ENCODE measurements at places on chromosomes 16 and 17. TPM values are rescaled to one million over a fixed set of nuclear protein-coding genes. Genes with fewer than 3 reads are reported as not detected.
A peak's percentile ranks its signal among the peaks of the same experiment; 100 is the strongest.

Gene CD300H
- total RNA-seq = not detected

Gene TMC7
- total RNA-seq = not detected

Gene PRSS21
- total RNA-seq = 4.7 TPM

Gene CFAP97D1
- not detected for total RNA-seq

Gene FN3KRP
- 40.5 TPM for total RNA-seq

Gene PRR35
- total RNA-seq = not detected

DNA sequence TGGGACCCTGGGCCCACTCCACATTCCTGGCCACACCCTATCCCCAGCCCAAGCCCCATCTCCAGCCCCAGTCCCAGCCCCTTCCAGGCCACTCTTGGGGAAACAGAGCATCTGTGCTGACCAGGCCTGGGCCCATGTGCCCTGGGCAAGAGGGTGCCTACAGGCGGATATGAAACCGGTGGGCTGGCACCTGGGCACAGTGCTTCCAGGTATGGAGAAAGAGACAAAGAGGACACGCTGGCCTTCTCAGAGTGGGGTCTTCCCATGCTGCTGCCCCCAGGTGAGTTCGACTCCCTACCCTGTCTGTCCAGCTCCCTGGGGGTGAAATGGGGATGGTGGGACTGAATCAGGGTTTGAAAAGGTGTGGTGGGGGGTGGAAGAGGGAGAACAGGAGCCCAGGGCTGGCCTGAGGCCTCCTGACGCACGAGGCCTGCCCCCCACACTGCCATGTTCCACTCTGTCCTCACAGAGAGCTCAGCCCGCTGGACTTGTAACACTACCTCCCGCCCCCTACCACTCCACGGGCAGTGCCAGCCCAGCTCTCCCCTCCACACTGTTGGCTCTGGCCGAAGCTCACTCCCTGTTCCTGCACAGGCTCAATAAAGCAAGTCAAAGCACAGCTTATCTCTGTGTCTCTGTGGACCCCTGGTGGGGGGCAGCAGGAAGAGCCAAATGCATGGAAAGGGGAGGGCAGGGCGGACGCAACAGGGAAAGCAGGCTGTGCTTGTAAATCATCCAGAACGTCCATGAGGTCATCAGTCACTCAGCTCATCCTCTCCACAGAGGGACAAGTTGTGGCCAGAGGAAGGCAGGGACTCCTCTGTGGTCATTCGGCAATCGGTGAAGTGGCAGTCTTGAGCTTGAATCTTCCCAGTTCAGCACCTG, 71.1 kb upstream of the TMEM97 start:
- no peak overlapping the region for H3K4me3 ChIP-seq
- H3K36me3 ChIP-seq = no peaks in the 10 kb centered on the region
- peaks cover 4% of the 10 kb centered on the region for H3K27me3 ChIP-seq
- H3K27ac ChIP-seq = no peak overlapping the region
- peaks cover 8% of the 10 kb centered on the region for H3K4me1 ChIP-seq

- H3K4me1 ChIP-seq = peaks cover 8% of the 10 kb centered on the region
- DNase-seq = no peak
- H3K27ac ChIP-seq = no peak overlapping the region
- no peak overlapping the region for H3K4me3 ChIP-seq
- peaks cover 6% of the 10 kb centered on the region for H3K36me3 ChIP-seq
- H3K27me3 ChIP-seq = no peaks in the 10 kb centered on the region
Measured at GRCh38 chr17:28112181-28112580, 69.7 kb downstream of the NLK start.

DNA sequence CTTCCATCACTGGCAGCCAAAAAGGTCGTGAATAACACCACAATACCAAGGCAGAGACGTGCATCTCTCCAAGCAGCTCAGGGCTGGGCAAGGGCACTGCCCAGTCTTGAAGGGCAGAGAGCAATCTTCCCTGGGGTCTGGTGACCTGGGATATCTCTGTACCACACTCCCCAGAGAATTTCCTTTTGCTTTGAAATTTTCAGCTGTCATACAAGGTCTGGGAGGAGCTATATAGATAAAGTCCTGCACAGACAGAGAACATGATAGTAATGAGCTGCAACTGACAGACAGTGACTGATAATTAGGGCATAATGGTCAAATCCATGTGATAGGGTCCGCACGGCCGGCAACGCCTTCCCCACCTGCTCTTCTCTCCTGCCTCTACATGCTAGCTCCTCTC, 68.2 kb downstream of the DYNLRB2 start:
- H3K4me1 ChIP-seq = peaks cover 9% of the 10 kb centered on the region
- no peak overlapping the region for H3K27ac ChIP-seq
- H3K4me3 ChIP-seq = no peak overlapping the region

DNA sequence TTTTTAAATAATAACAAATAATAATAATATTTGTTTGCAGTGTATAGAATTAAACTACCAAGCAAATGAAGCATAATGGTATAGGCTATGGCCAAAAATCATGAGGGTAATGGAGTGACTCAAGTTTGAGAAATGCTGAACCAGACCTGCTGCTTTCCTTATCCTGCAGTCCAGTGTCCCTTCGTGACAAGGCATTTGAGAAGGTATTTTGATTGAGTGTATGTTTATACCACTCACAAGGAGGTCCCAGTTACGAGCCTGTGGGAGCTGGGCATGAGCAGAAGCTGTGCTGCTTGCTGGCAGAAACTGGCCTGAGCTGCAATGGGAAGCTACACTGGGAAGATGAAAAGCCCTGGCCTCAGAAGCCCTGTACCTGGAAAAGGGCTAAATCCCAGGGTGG, 50.3 kb downstream of the GNAO1 start:
- H3K4me3 ChIP-seq = no peak overlapping the region
- H3K36me3 ChIP-seq = no peaks in the 10 kb centered on the region
- H3K4me1 ChIP-seq = no peaks in the 10 kb centered on the region
- no peak overlapping the region for H3K27ac ChIP-seq

DNA sequence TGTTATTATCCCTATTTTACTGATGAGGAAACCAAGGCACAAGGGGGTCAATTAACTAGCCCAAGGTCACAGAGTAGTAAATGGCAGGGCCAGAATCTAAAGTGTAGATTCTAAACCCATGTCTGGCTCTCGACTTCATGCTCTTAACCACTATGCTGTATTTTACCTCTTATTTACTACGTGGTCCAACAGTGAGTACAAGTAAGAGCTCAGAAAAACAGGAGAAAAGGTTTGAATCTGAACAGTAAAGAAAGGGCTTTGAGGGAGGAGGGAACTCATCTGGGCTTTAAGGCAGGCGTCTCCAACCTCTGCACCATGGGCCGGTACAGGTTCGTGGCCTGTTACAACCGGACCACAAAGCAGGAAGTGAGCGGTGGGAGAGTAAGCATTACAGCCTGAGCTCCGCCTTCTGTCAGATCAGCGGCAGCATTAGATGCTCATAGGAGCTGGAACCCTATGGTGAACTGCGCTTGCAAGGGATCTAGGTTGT, 62.9 kb downstream of the SMURF2 start:
- no peaks in the 10 kb centered on the region for H3K27me3 ChIP-seq
- peak overlapping the region; percentile 61 for H3K4me3 ChIP-seq
- H3K4me1 ChIP-seq = peaks cover 26% of the 10 kb centered on the region
- H3K27ac ChIP-seq = peak overlapping the region; percentile 74
- DNase-seq = peak; percentile 78

- H3K27ac ChIP-seq = no peak overlapping the region
- H3K4me3 ChIP-seq = no peak overlapping the region
- no peaks in the 10 kb centered on the region for H3K27me3 ChIP-seq
- peaks cover 7% of the 10 kb centered on the region for H3K4me1 ChIP-seq
Measured at GRCh38 chr16:78137782-78138616, 38.5 kb downstream of the WWOX start.

DNA sequence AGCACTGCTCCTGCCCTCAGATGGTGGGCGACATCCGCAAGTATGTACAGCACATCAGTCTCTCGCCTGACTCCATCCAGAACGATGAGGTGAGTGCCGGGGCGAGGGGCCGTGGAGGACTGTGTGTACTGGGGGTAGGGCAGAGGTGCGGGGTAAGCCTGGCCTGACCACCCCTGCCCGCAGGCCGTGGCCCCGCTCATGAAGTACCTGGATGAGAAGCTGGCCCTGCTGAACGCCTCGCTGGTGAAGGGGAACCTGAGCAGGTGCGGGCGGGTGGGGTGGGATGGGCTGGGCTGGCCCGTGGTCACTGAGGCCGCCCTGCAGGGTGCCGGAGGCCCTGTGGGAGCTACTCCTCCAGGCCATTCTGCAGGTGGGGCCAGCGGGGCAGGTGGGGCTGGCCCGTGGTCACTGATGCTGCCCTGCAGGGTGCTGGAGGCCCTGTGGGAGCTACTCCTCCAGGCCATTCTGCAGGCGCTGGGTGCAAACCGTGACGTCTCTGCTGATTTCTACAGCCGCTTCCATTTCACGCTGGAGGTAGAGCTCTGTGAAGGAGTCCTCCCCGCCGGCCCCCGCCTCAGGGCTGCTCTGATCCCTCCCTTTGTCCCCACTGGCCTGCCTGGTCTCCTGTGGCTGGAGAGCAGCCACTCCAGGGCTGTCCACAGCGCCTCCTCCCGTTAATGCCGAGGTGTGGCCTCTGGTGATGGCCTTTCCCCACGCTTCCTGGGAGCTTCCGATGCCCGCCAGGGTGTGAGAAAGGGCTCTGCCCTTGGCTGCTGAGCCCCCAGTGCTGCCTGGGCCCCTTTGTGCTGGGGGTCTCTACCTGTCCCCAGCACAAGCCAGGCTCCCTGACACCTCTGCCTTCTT, 5.0 kb downstream of the TSR3 start:
- peaks cover 28% of the 10 kb centered on the region for H3K4me1 ChIP-seq
- H3K36me3 ChIP-seq = peaks cover 2% of the 10 kb centered on the region
- no peaks in the 10 kb centered on the region for H3K27me3 ChIP-seq
- H3K27ac ChIP-seq = no peak overlapping the region

GRCh38 chr16:15765880-15766279, 90.9 kb downstream of the MYH11 start:
- H3K36me3 ChIP-seq = no peaks in the 10 kb centered on the region
- H3K27ac ChIP-seq = no peak overlapping the region
- no peak overlapping the region for H3K4me3 ChIP-seq
- H3K27me3 ChIP-seq = peaks cover 14% of the 10 kb centered on the region
- peak; percentile 31 for DNase-seq
- no peaks in the 10 kb centered on the region for H3K4me1 ChIP-seq

GRCh38 chr17:34113089-34113488, 142.0 kb upstream of the CCL2 start:
- no peak for DNase-seq
- H3K4me1 ChIP-seq = no peaks in the 10 kb centered on the region
- H3K27me3 ChIP-seq = peaks cover 18% of the 10 kb centered on the region

GRCh38 chr17:1511756-1512321, 4.6 kb downstream of the INPP5K start:
- no peaks in the 10 kb centered on the region for H3K27me3 ChIP-seq
- no peak for DNase-seq
- H3K4me1 ChIP-seq = peaks cover 17% of the 10 kb centered on the region

- peaks cover 24% of the 10 kb centered on the region for H3K36me3 ChIP-seq
- no peaks in the 10 kb centered on the region for H3K27me3 ChIP-seq
- H3K4me3 ChIP-seq = no peak overlapping the region
- no peak overlapping the region for H3K27ac ChIP-seq
- H3K4me1 ChIP-seq = peaks cover 16% of the 10 kb centered on the region
Measured at GRCh38 chr17:30505868-30506417, 28.7 kb downstream of the GOSR1 start.

DNA sequence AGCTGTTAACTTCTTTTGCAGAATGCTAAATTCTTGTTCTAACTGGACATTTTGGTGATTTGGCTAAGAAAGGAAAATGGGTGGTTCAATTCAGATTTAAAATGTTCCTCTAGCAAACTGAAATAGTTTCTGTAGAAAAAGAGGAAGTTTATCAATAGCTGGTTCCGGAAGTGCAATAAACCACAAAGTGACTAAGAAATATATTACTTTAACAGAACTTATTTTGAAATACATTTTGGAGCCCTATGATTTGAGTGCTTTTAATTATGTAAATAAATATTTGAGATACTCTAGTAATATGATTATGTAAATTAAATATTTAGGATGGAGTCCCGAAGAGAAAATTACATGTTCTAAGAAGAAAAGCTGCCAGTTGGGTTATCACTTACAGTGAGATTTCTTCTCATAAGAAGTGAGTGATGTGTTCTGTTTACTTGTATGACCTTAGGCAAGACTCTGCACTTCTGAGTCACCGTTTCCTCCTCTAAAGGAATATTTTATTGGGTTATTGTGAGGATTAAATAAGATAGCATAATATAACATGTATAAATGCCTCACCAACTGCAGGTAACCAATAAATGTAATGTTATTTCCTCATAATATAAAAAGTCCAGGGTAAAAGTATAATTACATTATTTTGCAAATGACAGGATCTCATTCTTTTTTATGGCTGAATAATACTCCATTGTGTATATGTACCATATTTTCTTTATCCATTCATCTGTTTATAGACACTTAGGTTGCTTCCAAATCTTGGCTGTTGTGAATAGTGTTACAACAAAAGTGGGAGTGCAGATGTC, at the start of gene EVI2B:
Gene EVI2B (minus strand): TSS at position 73 of the 800 bp plus-strand sequence. CDS start 8,445 bp downstream, outside the sequence.
- H3K27ac ChIP-seq = peak within 1 kb of the TSS; percentile 94
- H3K4me3 ChIP-seq = peak within 1 kb of the TSS; percentile 84

DNA sequence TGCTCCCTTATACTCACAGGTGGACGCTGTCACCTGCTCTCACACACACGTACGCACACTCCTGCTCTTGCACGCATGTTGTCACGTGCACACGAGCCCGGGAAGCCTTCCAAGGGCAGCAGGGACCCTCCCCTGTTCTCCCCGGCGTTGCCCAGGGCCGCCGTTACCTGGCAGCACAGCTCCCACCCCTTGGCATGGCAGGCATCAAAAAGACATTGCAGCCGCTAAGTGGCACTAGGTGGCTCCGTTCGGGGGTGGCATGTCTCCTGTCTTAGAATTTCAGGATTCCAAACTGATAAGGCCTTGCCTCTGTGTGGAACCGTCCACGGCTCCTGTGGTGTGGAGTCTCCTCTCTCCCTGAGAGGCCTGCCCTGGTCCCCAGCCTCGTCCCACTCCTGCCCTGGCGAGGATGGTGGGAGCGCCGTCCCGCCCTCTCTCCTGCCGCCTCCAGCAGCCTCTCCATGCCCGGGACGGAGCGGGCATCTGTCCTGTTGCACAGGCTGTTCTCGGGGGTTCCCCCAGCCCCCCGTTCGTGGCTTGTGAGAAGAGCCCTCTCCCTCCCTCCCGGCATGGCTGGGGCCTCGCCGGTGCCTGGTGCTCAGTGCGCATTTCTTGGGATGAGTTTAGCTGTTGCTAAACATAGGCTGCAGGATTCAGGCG, 126.7 kb upstream of the GSE1 start:
- H3K4me3 ChIP-seq = no peak overlapping the region
- no peaks in the 10 kb centered on the region for H3K4me1 ChIP-seq
- H3K27ac ChIP-seq = no peak overlapping the region
- DNase-seq = no peak
- H3K27me3 ChIP-seq = peaks cover 1% of the 10 kb centered on the region
